ENCODE measurements at places on chromosomes 6 and 20.

DNA sequence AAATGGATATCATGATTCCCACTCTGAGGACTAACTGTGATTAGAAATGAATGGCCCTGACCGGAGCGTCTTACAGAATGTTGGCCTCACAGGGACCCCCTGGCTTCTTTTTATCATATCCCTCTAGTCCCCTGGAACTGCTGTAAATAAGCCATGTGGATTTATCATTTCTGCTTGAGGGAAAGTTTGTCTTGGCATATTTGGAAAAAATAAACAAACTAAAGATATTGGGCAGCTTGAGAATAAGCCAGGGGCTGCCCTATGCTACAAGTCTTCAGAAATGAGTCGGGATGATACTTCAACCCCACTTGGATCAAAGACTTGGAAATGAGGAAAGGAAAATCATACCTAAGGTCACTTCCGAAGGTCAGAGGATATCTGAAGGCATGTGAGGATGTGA is 179.1 kb downstream of the THBS2 start:
- DNase-seq, result no peak

GRCh38 chr6:165439928-165440554 is 130.6 kb upstream of the C6orf118 start:
- DNase-seq, result peak; percentile 40

DNA sequence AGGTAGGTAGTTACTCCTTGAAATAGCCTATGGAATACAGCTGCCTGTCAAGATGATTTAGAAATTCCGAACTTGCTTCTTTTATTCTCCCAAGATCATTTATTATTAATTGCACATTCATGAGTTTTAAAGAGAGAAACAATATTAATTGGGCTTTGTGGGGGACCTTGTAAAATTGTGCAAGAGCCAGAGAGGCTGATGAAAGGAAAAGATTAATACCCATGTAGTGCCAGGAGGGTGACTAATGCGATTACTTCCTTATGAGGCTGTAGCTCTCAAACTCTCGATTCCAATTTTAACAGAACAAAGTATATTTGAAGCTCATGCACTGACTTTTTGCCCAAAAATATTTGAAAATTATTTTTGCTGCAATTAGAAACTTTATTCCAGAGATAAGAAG is 423.8 kb upstream of the ID4 start:
- DNase-seq, result no peak

DNA sequence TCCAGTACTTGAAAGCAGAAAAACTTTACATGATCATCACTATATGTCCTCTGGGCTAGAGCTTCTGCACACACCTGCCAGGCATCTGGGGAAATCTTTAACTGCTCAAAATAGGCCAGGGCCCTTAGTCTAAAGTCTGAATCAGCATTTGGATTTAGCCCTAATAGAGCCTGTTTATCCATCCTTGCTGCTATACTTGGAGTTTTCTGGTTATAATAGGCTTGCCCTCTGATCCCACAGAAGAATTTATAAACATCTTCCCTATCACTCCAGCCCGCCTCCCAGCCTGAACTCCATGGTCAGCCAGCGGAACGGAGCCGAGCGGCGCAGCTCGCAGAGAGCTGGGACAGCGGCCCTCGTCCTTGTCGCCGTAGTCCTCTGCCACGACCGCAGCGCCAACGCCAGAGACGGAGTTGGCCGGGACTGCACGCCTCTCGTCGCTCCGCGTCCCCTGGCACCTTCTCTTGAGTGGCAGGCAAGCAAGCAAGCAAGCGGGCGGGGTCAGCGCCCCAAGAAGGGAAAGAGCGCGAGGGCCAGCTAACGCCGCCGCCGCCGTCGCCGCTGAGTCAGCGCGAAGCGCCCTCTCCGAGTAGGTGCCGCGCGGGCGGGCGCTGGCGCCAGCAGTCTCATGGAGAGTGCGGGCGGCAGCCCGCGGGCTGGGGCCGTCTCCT is 25.4 kb upstream of the ASIP start:
- peak; percentile 80 for DNase-seq

DNA sequence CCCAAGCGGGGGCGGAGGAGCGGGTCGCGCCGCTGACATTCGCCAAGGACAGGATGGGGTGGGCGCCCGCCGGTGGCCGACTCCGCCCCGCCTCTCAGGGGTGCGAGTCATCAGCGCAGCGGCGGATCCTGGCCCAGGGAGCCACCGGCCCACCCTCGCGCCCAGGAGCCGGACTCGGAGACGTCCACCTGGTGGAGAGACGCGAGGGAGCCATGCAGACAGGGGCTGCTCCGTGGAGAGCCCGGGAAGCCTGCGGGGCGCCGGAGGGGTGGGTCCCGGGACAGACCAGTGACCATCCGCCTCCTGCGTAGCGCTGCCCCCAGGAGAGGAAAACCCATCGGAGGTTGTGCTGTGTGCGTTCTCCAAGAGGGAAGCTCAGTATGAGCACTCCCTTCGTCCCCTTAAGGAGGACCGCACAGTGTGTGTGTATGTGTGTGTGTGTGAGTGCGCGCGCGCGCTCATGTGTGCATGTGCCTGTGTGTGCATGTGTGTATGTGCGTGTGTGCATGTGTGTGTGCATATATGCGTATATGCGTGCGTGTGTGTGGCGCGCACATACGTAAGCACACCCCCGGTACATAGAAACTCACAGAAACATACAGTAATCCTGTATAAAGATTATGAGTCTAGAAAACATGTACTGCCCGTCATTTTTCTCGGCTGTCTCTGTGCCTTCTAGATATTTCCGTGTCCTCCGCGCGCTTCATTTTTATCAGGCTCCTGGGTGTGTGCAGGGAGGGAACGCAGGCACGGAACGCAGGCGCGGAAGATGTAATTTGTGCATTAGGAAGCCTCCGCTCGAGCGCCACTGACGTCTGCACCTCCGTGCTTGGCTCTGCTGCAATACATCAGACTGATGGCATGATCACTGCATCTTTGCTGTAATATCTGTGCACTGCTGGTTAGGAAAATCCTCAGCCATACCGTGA is 158.9 kb downstream of the TBXT start:
- no peak for DNase-seq

- DNase-seq, result no peak
Measured at GRCh38 chr6:134287859-134288537, 29.9 kb downstream of the SGK1 start.

DNA sequence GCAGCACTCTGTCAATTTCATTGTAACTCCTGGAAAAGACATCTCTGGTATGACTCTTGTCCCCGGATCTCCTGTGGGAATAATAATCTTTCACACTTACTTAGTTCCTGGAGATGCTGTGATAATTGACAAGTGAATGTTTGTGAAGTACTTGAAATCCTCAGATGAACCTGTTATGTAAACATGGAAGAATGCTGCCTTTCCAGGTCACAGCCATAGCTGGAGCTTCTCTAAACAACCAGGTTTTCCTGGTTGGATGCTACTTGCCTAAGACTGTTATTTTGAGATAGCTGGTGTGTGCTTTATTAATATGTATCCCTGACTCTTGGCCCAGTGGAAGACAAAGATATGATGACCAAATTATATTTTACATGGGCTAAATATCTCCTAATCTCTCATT is 228.6 kb downstream of the KCNQ5 start:
- DNase-seq, result peak; percentile 32

DNA sequence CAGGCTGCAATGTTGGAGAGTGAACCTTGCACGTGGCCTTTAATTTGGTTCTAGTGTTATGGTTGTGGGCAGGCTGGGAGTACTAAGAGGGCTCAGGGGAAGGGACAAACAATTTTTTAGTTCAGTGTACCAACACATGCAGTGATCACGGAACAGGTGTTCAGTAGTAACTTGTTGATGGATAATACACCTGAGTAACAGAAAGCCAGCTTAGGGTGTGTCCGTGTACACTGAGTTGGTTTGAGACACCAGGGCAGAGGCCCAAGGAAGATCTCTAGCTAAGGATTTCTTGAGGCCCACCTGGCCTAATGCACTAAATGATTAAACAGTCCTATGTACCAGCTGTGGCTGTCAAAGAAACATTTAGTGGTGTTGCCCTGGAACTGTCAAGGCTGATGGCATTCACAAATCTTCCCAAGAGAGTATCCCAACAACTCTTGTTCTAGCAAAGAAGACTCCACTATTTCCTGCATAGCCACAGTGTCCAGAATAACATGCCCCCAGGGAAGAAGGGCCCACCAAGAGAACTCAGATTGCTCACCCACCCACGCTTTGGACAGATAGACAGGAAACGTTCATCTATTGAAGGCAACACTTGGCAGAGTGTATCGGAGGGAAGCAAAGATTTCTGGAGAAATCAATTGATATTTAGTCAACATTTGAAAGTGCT is 60.0 kb downstream of the CD83 start:
- DNase-seq, result no peak

DNA sequence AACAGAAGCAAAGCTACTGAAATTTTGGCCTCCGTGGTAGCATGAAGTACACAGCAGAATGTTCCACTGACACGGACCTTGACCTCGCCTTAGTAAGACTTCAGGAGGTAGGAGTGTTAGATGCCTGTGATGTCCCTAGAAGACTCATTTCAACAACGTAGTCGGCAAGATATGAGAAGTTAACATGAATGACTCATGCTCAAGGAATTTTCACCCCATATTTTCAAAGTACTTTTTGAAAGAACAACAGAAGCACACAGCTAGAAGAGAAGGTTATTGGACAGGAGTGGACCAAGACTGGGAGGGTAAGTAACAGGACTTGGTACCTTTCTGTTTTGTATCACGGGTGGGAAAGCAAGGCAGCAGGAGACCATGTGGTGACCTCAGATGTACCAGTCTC is 78.0 kb downstream of the DZANK1 start:
- no peak for DNase-seq

GRCh38 chr6:142374091-142374770 is 72.4 kb downstream of the ADGRG6 start:
- no peak for DNase-seq
